NCI-H187 treated with DMSO at 0.1 percent for 48 hours (cell line): ENCODE measurements at places on chromosomes 12 and 14.
A peak's percentile ranks its signal among the peaks of the same experiment; 100 is the strongest.

DNA sequence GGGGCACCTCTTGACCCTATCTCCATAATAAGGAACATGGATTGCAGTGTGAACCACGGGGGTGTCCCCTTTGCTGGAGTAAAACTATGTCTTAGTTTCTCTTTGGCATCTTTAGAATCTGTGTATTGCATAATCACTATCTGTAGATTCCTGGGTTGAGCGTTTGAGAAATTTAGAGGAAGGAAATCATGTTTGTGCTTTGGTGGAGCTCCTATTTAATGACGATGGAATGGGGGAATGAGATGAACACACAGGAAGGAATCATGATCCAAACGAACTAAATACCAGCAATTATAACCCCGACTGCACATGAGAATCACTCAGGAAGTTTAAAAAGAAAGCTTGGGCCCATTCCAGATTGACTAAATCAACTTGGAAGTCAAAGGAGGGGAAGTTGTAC, 1.3 kb upstream of the MYG1 start:
- DNase-seq, result no peak

DNA sequence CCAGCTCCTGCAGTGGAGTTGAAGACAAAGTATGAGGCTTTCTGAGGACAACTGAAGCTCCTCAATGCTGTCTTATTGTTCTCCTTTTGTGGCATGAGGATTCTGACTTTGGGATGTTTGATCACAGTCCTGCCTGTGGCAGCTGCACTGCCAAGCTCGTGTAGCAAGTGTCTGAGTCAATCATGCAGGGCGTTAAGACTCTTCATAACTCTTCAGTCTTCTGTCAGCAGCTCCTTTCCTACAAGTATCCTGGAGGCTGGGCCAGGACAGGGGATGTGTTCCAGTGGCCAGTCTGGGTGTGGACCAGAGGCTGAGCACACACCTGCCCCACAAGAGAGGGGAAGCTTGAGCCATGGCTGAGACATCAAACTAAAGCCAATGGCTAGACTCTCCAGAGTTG, 94.3 kb downstream of the PELI2 start:
- DNase-seq, result no peak

GRCh38 chr14:52238682-52239081, 28.8 kb upstream of the PTGDR start:
- no peak for DNase-seq

DNA sequence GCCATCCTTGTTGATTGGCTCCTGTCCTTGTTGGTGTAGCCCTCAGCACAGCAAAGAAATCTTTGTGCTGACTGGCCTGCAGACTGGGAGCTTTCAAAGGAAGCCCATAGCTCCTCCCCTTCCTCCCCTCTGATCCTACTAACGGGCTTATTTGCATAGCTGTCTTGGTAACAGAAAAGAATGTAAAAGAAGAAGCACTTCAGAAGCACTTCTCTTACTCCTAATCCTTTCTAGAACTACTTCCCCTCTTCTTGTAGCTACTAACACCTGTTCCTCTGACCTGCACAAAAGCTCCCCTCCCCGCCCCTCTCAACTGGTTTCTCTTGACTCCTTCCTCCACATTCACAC, 14.3 kb upstream of the RIC8B start:
- DNase-seq, result peak; percentile 47

GRCh38 chr12:131418884-131419283, 292.0 kb upstream of the SFSWAP start:
- DNase-seq, result no peak

GRCh38 chr12:115879354-115879753, 398.1 kb downstream of the MED13L start:
- DNase-seq, result no peak

DNA sequence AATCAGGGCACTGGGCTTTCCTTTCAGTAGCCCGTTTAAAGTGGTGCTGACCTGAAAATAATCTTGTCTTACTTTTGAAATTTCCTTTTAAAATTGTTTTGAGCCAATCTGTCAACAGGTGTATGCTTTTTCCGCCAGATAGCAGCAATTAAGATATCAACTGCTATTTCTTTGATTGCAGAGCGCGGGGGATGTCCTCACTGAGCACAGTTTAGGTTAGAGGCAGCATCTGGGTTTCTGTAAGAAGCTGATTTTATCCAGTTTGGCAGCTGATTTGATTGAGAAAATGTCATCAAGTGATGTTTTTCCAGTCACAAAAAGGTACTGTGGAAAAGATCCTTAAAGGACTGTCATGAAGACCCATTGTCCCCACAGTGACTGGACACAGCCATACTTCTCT, 371.8 kb downstream of the ADAMTS20 start:
- no peak for DNase-seq

DNA sequence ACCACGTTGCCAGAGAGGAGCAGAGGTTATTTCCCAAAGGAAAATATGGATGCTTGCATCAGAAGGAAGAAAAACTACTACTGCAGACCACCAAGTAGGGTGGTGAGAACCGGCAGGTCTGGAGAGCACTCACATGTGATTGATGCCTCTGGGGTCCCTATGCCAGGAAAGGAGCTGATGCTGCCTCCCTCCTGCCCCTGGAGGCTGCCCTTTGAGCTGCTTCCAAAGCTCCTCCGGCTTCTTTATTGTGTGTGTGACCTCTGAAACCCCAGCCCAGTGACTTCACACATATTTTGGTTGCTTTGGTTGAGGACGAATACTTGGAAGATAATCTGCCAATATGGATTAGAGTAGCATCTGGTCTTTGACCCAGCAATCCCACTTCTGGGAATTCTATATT, 133.4 kb downstream of the AACS start:
- DNase-seq, result no peak

GRCh38 chr12:94244165-94245133, 96.1 kb downstream of the PLXNC1 start:
- DNase-seq, result no peak
